ENCODE measurements at places on chromosomes 7 and 10. TPM values are rescaled to one million over a fixed set of nuclear protein-coding genes. Genes with fewer than 3 reads are reported as not detected.

- no peak overlapping the region for H3K27ac ChIP-seq
- no peaks in the 10 kb centered on the region for H3K36me3 ChIP-seq
- H3K27me3 ChIP-seq, result no peaks in the 10 kb centered on the region
- H3K4me1 ChIP-seq, result no peaks in the 10 kb centered on the region
- peak; percentile 6 for DNase-seq
These were observed 128.5 kb downstream of the ANKRD7 start for GRCh38 chr7:118352867-118353453.

GRCh38 chr7:137681657-137682562 lies 164.9 kb downstream of the DGKI start:
- peak; percentile 94 for DNase-seq
- H3K27ac ChIP-seq, result peak overlapping the region; percentile 96
- peaks cover 28% of the 10 kb centered on the region for H3K4me1 ChIP-seq
- peak overlapping the region; percentile 7 for H3K4me3 ChIP-seq
- no peaks in the 10 kb centered on the region for H3K36me3 ChIP-seq
- H3K27me3 ChIP-seq, result no peaks in the 10 kb centered on the region

- no peak overlapping the region for H3K4me3 ChIP-seq
- H3K36me3 ChIP-seq, result no peaks in the 10 kb centered on the region
- no peaks in the 10 kb centered on the region for H3K4me1 ChIP-seq
- no peak for DNase-seq
- H3K27ac ChIP-seq, result no peak overlapping the region
These were observed 9.2 kb downstream of the SGMS1 start for GRCh38 chr10:50614444-50615137.

DNA sequence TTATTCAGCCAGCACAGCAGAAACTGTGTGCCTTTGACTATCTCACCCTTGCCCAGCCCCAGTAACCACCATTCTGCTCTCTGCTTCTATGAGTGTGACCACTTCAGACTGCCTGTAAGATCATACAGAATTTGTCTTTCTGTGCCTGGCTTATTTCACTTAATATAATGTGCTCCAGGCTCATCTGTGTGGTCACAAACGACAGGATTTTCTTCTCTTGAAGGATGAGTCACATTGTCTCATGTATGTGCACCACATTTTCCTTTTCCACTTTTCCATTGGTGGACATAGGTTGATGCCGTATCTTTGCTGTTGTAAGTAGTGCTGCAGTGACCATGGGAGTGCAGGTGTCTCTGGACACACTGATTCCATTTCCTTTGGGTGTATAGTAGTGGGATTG lies 122.5 kb upstream of the LANCL2 start:
- H3K4me1 ChIP-seq, result peaks cover 28% of the 10 kb centered on the region
- no peak for DNase-seq
- H3K27ac ChIP-seq, result no peak overlapping the region
- no peak overlapping the region for H3K4me3 ChIP-seq
- H3K27me3 ChIP-seq, result peaks cover 3% of the 10 kb centered on the region

GRCh38 chr7:82266081-82266480 lies 177.5 kb downstream of the CACNA2D1 start:
- no peaks in the 10 kb centered on the region for H3K27me3 ChIP-seq
- H3K27ac ChIP-seq, result no peak overlapping the region
- no peaks in the 10 kb centered on the region for H3K36me3 ChIP-seq
- H3K4me1 ChIP-seq, result no peaks in the 10 kb centered on the region
- no peak for DNase-seq

GRCh38 chr7:91345449-91345848 lies 81.2 kb downstream of the FZD1 start:
- H3K27me3 ChIP-seq, result peaks cover 9% of the 10 kb centered on the region
- H3K27ac ChIP-seq, result no peak overlapping the region
- H3K4me1 ChIP-seq, result peaks cover 16% of the 10 kb centered on the region
- H3K4me3 ChIP-seq, result no peak overlapping the region

DNA sequence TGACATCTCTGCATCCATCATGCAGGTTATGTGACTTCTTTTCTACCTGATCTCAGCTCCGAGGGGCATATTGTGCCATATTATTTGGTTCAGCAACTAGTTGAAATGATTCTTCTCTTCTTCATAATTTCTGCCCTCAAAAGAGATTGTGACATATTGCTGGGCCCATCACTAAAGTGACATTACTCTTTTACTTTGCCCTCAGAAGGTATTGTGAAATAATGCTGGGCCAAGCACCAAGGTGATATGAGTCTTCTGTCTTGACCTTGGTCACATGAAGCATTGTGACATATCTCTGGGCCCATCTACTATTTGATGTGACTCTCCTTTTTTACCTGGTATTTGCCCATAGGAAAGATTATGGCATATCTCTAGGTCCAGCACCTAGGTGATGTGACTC lies 33.9 kb upstream of the ZNF107 start:
- no peak for DNase-seq
- no peak overlapping the region for H3K27ac ChIP-seq
- no peaks in the 10 kb centered on the region for H3K27me3 ChIP-seq
- no peak overlapping the region for H3K4me3 ChIP-seq
- H3K4me1 ChIP-seq, result no peaks in the 10 kb centered on the region

GRCh38 chr7:70711452-70711851 lies 420.5 kb upstream of the GALNT17 start:
- no peaks in the 10 kb centered on the region for H3K27me3 ChIP-seq
- no peak overlapping the region for H3K4me3 ChIP-seq
- H3K27ac ChIP-seq, result no peak overlapping the region
- no peaks in the 10 kb centered on the region for H3K36me3 ChIP-seq

DNA sequence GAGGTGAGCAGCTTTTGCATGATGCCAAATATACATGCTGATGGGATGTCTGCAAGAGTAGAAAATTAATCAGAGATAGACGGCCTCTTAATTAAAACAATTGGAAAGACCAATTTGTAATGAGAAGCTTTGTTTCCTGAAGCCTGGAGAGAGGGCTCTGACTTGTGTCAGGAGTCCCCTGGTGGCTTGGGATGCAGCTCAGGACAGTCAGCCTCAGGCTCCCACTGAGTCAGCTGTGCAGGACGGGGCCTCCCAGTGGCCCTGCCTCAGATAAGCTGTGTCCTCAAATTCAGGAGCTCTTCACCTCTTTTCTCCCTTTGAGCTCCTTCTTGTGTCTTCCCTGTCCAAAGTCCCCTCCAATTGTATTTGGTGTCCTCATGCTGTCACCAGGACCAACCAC lies 438.9 kb upstream of the PODXL start:
- no peak overlapping the region for H3K4me3 ChIP-seq
- DNase-seq, result no peak
- H3K27ac ChIP-seq, result no peak overlapping the region
- H3K36me3 ChIP-seq, result no peaks in the 10 kb centered on the region
- H3K4me1 ChIP-seq, result no peaks in the 10 kb centered on the region
- peaks cover 5% of the 10 kb centered on the region for H3K27me3 ChIP-seq

Gene SORBS1
- 5.1 TPM for total RNA-seq

Gene ANXA8L1
- total RNA-seq, result 0.59 TPM

Gene CHAT
- total RNA-seq, result 1.00 TPM

Gene C10orf62
- total RNA-seq, result not detected

Gene RTKN2
- 8.4 TPM for total RNA-seq

Gene CYP3A4
- not detected for total RNA-seq
